ENCODE measurements at places on chromosomes 2 and 18.

DNA sequence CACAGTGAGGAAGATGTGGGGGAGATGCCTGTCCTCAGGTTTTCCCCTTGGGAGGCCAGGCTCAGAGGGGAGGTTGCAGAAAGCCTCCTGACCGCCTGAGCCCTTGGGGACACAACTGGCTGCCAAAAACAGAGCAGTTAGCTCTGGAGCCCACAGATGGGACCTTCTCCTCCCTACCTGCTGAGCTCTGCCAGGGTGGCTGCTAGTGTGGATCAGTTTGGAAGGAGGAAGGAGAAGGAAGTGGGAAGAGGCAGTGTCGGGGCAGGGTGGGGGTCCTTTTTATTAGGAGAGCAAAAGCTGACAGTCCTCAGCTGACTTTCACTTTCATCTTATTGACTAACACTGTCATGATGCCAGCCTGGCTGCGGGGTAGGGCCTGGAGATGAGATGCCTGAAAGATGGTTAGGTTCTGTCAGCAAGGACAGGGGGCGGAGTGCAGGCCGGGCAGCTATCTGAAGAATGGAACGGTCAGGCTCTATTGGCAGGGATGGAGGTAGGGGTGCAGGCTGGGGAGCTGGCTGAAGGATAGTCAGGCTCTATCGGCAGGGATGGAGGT is 188.5 kb upstream of the HDAC4 start:
- DNase-seq, result no peak

DNA sequence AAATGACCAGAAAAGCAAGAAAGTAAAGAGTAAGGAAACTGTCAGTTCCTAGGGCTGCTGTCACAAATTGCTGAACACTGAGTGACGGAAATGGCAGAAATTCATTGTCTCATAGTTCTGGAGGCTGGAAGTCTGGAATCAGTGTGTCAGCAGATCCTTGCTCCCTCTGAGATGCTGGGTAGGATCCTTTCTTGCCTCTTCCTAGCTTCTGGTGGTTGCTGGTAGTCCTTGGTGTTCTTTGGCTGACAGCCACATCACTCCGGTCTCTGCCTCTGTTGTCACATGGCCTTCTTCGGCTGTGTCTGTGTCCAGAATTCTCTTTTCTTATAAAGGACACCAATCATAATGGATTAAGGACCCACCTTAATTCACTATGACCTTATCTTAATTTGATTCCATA is 21.9 kb downstream of the PLEKHB2 start:
- DNase-seq, result no peak

- DNase-seq, result no peak
Observed at GRCh38 chr2:108165729-108166128, 74.0 kb upstream of the SULT1C3 start.

DNA sequence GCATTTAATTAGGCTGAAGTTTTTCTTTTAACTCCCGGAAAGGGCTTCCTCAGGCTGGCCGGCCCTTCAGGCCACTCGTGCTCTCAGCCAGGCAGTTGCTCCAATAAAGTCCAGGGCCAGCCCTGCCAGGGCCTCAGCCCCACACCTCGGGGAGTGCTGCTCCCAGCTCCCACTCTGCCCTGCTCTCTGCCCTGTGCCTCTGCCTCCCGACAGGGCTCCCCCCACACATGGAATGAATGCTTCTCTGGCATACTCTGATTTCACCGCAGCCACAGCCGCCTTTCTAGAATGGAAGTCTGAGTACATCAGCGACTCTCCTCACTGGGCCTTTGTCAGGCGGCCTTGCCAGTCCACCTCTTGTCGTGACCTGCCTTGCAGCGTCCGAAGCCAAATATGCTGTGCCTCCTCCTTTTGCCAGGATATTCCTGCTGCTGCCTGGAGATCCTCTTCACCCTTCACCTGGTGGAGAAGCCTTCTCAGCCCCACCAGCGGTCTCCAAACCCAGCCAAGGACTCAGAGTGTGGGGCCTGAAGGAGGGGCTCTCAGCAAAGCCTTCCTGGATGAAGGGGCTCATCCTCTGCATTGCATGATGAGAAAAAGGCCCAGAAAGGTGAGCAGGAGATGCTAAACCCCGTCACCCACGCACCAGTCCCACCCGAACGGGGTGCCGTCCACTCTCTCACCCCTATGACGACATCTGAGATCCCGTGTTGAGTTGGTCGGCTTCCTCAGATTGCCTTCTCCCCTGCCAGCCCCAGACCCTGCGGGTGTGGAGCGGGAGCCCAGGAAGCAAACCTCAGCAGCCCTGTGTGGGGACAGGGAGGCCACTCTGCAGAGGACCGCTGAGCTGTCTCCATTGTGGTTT is 472.7 kb upstream of the HS6ST1 start:
- no peak for DNase-seq

DNA sequence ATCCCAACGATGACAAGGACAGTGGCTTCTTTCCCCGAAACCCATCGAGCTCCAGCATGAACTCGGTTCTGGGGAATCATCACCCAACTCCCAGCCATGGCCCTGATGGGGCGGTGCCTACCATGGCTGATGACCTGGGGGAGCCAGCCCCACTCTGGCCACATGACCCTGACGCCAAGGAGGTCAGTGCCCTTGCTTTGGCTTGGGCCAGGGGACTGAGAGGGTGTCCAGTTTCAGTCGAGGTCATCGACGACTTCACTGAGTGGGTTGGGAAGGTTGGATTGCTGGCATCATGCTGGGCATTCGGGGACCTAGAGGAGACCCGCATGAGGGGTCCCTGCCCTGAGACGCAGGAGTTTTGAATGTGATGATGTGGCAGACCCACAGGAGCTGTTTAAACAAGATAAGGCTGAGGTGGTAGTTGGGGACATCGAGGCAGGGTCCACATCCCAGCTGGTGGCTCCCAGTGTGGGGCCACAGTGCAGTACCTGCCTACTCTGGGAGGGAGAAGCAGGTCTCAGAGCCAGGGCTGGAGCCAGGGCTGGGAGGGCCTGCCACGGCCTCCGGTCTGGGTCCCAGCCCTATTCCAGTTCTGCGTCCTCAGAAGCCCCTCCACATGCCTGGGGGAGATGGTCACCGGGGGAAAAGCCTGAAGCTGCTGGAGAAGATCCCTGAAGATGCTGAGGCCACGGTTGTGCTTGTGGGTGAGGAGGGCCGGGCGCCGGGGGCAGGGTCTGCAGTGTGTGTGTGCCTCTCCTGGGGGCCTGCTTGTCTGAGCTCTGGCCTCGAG is 6.0 kb downstream of the SLC4A3 start:
- no peak for DNase-seq

GRCh38 chr2:145043399-145043834 is 523.5 kb upstream of the ZEB2 start:
- no peak for DNase-seq

GRCh38 chr18:13227910-13228309 is 9.3 kb downstream of the LDLRAD4 start:
- no peak for DNase-seq

- DNase-seq, result peak; percentile 33
Observed at GRCh38 chr18:21112140-21112473, 494 bp upstream of the ROCK1 start.

- no peak for DNase-seq
Observed at GRCh38 chr2:55598056-55598795, 19.2 kb downstream of the PPP4R3B start.

DNA sequence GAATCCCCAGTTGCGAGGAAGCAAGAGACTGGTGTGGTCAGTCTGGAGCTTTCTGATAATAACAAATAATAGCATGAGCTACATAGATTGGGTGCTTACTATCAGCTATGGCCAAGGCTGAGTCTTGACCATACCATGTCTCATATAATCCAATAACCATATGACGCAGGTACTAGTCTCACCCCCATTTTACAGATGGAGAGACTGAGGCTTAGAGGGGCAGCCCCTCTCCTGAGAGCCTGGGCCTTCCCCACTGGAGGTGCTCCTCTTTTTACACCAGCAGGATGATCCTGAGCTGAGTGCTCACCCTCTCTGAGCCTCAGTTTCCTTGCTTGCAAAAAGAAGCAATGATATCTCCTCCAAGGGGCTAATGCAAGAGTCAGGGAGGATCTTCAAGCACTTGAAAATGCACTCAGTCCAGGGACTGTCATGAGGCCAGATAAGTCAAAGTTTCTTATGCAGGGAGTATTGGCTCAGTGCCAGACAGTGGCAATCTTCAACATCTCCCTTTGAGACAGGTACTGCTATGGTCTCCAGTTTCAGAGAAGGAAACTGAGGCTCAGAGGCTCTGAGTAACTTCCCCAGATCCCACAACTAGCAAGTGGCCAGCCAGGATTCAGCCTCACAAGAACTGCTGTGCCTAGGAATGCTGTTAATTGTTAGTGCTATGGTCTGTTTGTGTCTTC is 149.7 kb downstream of the TFCP2L1 start:
- DNase-seq, result no peak

GRCh38 chr2:210288408-210288807 is 26.6 kb downstream of the MYL1 start:
- DNase-seq, result no peak

DNA sequence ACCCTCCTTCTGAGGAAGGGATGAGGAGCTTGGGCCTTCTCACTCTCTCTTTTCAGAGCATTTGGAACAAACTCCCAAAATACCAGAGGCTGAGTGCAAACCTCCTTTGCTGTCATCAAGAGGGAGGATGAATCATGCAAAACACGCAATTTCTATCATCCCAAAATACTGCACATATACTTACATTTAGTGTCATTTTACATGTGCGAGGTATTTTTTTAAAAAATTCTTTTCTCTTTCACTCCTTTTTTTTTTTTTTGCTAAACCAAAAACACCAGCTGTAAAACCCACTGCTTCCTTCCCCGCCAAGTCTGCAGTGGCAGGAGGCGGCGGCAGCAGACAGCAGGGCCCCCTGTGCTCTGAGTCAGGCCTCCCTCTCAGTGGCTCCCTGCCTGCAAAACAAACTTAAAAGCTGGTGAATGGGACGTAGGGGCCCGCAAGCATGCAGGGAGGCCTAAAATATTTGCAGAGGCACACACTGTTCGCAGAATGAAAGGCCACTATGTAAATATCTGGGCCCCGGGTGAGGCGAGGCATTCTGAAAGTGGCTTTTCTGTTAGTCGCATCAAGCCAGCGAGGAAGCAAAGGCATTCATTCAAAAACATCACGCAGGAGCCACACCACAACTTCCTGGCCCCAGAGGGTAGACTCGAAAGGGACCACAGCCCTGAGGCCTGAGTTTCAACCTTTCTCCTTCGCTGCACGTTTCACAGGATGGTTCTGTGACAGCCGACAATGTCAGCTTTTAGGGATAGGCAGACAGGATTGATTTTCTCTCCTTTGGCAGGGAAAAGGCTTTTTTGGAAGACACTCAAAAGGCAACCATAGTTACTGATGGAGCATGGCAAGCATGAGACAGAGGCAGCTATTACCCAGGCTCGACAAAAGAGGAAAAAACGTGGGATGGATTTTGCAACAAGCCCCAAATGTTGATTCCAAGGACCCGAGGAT is 73.4 kb downstream of the ACTR2 start:
- peak; percentile 57 for DNase-seq

DNA sequence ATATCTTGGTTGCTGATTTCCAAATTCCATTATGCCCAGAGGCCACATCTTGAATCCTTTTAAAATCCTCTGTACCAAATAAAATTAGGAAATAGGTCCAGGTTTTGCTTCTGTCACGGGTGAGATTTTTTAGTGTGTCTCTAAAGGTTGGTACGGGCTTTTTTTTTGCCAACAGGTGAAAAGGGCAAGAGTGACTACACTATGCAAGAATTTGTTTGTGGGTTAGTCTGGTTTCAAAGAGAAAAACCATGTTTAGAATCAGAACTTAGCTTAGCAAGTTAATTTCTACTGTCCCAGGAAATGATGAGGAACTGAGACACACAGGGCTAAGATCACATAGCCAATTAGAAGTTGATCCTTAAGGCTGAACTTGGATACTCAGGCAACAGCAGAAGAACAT is 41.7 kb downstream of the POLR1A start:
- no peak for DNase-seq

GRCh38 chr2:110969696-110970095 is 151.0 kb upstream of the BCL2L11 start:
- DNase-seq, result no peak
